ENCODE measurements at places on chromosomes 3 and 15.

DNA sequence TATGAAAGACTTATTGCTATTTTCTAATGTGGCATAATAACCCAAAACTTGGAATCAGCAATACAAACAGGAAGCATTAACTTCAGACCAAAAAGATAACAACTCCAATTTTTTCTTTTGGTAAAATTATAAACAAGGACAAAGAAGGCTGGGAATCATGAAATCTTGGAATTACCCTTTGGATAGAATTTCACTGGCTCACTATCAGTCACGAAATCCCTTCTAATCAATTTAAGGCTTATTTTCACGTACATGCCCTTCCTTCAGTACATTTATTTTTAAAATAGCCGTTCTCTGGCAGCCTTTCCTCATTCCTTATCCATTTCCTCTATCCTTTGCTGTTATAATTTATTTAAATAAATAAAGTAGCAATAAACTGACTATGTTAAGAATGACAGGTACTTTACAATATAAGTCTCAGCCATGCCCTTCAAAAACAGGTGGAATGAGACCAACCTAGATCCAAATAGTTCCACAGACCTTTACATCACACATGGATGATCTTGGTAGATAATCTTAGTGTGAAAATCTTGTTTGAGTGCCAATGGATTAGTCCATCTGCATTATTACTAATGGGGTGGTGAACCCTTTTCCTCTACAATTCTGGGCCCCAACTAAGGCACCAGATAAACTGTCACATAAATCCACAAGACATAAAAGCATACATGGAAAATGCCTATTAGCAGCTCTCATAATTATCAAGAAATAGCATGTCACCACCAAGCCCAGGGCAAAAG, 38.9 kb downstream of the ABI3BP start:
- DNase-seq = no peak

GRCh38 chr3:143349455-143349854, 229.9 kb downstream of the CHST2 start:
- DNase-seq = no peak

GRCh38 chr3:46659285-46659684, 34.2 kb downstream of the ALS2CL start:
- no peak for DNase-seq

DNA sequence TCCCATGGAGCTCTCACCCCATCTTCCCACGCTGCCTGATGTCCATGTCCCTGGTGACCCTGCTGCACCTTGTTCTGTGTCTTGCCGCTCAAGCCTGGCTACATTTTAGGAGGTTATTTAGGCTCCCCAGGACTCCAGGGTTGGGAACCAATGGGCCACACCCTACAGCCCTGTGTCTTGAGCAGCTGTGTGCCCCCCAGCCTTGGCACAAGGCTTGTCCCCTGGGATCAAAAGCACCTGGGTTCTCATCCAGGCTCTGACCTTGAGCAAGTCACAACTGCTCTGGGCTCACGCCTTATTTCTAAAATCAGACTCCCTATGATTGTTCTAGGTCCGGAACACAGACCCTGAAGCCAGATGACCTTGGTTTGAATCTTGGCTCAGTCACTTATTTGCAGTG, 14.1 kb downstream of the SPSB4 start:
- DNase-seq = no peak

DNA sequence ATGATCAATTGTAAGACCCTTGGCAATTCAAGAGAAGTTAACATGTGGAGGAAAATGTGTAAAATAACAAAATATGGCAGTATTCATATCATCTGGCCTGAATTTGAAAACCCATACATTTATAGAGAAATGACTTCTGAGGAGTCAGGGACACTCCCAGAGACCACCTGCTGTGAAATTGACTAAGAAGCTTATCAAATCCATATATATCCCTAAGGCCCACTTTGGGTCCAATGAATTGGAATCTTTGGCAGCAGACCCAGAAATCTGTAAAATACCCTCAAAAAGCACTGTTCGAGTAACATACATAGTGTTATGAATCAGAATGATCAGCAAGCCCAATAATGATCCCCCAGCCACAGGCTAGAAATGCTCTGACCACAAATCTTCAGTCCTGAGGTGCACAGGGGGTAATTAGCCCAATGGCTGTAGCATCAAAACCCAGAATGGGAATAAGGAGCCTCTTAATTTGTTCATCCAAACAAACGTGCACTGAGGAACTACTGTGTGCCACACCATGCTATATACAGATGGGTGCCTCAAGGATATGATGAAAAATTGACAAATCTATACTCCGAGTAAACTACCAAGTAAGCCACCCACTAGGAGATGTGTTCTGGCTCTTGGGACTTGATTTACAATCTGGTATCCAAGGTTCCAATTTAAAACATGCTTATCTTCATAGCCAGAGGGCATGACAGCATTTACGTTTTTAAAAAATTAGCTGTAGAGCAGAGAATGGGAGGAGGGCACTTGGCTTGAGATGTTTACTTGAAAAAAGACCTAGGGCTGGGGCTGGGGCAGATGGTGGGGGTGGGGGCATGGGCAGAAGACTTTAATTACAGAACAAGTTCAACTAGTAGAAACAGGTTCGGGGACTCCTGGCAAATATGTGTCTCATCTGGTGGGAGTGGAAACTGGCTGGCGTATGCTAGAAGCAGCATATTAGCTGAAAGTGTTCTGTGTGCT, 9.1 kb upstream of the ARHGEF3 start:
- no peak for DNase-seq

DNA sequence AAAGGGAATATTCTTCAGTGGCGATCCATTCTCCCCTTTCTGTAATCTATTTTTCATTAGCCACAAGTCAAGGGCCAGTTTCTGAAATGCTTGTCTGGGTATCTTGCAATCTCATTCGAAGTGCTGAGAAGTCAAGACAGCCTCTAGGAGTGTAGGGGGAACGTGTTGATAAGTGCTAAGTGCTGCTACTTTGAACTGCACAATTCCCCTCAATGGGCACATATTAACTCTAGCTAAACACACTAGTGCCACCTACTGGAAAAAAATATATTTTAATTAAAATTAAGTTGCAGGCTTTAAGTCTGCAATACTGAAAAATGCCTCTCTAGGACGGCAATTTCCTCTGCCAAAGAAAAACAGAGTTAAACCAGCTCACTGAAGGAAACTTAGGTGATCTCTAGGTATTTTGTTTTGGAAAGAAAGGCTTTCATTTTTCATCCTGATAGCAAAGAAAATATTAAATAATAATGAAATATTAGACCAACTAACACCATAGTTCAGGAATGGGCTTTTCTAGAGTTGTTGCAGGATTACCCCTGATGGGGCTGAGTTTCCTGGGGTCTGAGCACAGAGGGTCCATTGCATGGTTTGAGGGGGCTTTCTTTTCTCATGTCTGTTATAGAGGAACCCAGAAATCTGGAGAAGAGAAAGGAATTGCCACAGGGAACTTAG, 181.9 kb upstream of the KBTBD8 start:
- DNase-seq = no peak

- DNase-seq = no peak
These were observed 4.6 kb downstream of the EPM2AIP1 start for GRCh38 chr3:36988356-36988755.

GRCh38 chr3:64888840-64889392, 201.1 kb upstream of the ADAMTS9 start:
- DNase-seq = no peak

DNA sequence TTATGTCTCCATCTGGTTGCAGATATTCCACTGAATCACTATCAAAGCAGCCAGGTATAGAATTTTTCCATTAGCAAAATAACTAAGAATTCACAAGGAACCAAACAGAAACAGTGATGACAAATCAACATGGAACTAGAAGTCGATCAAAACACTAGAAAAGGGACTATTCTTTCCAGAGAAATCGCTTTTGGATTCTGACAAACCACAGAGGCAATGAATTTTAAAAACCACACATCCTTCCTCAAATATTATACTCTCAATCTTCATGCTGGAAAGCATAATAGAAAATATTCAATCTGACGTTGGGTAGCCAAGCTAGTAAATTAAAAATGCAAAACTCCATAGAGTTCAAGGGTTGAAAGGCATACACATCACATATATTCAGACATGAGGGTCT, 93.2 kb upstream of the PPIB start:
- DNase-seq = no peak

- DNase-seq = no peak
These were observed 396.5 kb downstream of the OCA2 start for GRCh38 chr15:27702581-27702980.

DNA sequence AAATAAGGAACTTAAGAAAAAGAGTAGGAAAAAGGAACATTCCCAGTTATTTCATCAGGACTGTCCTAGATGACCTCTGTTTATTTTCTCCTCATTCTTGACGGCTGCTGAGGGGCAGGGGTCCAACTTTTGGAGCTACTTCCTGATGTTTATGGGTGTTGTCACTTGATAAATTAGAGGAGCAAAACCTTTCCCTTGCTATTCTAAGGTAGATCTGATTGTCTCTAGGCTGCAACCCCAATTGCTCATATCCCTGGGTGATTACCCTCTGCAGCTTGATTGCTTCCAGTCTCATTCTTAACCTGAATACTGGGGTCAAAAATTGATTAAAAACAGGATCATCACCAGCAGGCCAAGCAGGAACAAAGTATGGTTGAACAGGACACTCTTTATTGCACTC, 311.0 kb upstream of the NDN start:
- DNase-seq = no peak

DNA sequence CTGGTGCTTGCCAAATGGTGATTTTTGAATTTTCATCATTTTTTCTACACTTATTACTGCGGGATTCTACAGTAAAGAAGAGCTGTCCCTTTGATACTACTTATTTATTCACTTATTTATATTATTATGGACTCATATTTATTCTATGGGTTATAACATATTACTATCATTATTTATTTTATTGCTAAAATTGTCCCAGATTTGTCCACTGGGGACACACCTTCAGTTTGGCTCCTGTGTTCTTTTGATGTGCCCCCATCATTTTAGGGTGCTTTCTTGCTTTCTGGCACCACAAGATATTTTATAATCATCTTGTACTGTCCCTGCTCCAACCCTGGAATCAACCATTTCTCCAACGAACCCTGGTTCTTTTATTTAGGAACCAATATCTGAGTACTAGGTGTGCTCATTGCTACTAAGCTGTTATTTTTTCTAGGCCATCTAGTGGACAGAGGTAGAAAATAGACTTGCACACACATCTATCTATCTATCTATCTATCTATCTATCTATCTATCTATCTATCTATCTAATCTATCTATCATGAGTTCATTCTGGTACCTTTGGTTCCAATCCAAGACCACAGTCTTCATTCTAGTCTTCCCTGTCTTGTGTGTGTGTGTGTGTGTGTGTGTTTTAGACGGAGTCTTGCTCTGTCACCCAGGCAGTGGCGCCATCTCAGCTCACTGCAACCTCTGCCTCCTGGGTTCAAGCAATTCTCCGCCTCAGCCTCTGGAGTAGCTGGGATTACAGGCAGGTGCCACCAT, 16.0 kb downstream of the SLC22A14 start:
- no peak for DNase-seq

DNA sequence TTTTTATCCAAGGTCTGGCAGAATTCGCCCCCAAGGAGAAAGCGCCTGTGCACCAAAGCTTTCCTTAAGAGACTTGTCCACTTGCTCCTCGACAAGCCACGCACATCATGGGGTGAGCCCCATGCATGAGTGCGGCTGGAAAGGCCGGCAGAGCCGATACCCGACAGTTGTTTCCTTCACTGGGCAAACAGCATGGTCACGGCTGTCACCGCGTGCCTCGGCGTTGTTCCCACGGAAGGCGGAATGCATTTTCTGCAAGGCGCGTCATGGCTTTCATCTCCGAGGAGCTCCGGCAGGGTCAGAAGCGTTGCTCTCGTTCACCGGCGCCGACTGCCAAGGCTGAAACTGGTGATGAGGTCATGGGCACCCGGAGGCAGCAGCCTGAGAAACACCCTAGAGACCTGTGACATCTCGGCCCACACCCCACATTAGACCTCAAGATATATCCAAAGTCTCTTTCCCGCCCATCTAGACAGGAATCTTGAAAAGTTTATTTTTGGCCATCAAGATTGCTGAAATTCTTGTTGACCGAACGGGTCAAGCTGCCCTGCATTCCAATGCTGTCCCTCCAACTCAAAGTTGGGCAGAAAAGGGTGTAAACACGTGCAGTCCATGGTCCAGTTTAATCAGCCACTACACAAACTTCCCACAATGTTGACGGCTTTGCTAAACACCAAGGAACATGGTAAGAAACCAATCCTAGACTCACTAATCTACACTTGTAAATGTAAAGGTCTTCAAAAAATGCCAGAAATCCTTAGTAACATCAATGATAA, 604 bp upstream of the TJP1 start:
- no peak for DNase-seq

GRCh38 chr3:51283421-51283820, 101.7 kb upstream of the MANF start:
- no peak for DNase-seq

DNA sequence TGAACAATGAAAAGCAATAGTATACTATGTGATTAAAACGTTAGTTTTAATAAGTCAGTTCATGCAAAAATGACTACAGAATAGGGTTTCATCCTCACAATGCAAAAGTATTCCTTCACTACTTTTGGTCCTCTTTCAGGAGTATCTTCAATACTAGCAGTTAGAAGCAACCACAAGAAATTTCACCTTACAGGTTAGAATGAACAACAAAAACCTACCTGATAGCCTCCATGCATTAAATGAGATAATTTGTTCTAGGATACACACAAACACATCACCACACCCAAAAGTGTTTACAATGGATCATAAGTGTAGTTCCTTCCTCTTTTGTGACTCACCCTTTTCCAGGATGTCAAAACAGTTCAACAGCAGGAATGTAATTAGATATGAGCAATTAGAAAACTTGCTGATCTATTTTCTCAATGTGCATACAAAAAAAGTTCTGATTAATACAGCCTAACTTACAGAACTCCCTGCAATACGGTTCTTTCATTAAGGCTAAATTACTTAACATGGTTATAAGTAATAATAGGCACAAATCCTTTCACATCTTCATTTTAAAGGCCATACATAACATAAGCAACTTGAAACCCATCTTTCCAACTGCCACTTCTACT, 21.6 kb downstream of the UACA start:
- DNase-seq = no peak
